ENCODE measurements at places on chromosomes 1 and 21.

- DNase-seq: peak; percentile 53
These were observed 16.6 kb upstream of the RNF19B start for GRCh38 chr1:32981003-32981901.

GRCh38 chr1:228393268-228393701, 13.3 kb downstream of the TRIM11 start:
- no peak for DNase-seq

GRCh38 chr1:211724687-211725196, 49.3 kb upstream of the NEK2 start:
- DNase-seq: no peak

- DNase-seq: no peak
These were observed 56.9 kb upstream of the ATP2B4 start for GRCh38 chr1:203569490-203570318.

DNA sequence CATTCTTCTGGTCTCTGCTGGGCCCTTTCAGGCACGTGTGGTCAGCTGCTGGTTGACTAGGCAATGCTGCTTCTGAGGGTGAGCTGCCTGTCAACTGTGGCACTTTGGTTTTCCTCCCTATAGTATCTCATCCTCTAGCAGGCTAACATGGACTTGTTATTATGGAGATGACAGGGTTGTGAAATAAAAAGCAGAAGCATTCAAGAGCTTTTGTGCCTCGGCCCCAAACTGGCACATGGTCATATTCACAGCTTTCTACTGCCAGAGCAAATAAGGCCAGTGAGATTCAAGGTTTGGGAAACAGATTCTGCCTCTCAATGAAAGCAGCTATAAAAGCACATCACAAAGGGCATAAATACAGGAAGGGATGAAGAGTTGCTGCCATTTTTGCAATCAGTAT, 1.6 kb upstream of the ZNF124 start:
- DNase-seq: no peak

DNA sequence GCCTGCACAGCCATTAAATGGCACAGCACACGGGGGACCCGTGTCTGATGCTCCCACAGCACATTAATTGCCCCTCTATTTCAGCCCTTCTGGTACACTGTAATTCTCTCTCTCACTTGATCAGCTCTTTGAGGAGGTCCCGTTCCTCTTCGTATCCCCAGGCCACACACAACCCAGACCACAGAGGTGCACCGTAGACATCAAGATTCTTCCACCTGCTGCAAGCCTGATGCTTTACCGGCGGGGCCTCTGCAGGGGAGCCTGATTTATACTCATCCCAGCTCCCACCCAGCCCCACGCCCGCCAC, 759 bp downstream of the SMYD3 start:
- DNase-seq: no peak

GRCh38 chr1:156858959-156859522, at the start of gene INSRR:
TSS of gene INSRR (minus strand) at chr1:156859117. CDS start at chr1:156858621, 496 bp downstream.
- DNase-seq: no peak

DNA sequence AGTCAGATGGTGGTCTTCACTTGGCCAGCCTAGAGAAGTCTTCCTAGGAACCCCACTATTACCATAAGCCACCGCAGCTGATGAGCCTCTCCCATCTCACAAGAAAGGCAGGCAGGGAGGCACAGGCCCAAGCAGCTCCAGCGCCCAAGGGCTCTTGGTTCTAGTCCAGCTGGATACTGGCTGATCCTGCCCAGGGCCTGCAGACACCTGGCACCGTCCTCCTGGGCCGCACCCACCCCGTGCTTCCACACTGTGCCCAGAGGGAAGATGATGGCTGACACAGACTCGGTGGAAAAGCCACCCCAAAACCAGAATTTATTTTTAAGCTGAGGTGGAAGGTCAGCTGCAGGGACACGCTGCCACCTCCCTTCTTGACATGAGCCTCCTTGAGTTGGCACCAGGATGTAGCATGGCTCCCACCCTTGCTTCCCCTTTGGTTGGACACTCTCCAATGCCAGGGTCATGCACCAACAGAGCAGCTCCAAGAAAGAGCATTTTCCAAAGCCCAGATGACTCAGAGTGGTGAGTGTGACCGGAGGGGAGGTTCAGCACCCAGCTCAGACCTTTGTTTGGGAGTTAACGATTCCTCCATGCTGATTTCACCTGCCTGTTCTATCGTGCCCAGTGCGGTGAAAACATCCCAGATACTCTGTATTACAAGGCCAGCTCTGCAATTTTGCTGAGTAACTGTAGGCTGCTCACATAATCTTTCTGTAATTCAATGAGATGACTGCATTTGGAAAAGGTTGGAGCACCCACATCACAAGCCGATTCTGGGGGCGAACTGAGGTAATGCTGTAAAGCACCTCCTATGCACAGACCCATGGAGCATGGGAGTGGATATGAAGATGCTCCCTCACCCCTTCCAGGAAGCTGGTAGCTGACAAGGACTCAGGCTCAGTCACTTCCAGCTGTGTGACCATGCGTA, 63.1 kb upstream of the SLC2A1 start:
- DNase-seq: no peak

DNA sequence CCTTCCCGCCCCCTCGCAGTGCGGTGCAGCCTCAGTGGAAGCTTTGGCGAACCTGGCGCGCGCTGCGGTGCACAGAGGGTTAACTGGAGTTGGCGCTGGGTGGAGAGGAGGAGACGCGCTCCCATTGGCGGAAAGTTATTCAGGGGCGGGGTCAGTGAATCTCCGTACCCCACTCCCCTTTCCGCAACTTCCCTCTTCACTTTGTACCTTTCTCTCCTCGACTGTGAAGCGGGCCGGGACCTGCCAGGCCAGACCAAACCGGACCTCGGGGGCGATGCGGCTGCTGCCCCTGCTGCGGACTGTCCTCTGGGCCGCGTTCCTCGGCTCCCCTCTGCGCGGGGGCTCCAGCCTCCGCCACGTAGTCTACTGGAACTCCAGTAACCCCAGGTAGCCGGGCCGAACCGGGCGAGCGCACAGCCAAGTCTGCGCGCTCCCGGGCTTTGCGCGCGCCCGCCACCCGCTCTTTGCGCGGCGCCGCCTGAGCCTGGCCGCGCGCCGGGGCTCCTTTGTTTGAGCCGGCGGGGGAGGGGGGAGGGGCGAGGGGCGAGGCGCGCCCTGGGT, at the start of gene EFNA4:
EFNA4 (plus strand) TSS at position 191 of the 561 bp plus-strand sequence; CDS start at position 275, 84 bp downstream.
- DNase-seq: peak; percentile 93

DNA sequence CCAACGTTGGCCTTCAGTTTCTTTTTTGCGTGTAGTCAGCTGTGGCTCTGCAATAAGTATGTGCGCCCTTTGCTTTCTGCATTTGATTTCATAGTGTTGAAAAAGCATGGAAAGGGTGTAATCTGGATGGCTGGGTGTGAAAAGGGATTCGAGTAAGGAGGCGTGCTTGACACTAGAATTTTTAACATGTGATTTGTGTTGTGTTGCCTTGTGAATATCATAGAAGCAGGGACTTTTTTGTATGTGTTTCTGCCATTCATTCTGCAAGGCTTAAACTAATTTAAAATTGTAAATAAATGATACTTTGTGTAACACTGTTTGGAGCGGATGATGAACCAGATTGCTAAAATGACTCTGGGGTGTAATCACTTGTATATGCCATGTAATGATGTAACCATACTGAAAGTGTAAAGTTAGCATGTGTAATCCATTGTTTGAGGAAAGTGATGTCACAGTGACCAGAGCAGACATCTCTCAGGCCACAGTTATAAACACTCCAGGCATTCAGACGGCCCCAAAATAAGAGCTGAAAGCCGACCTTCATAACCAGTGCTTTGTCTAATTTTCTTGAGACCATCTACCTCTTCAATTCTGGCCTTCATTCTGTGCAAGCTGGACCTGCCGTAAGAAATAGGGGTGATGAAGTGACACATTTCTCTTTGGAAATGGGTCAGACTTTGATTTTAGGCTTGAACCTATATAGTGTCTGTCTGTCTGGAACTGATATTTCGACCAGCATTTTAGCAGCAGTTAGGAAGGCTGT, 618 bp downstream of the SH3BGR start:
- no peak for DNase-seq

GRCh38 chr1:147351140-147351835, 108.8 kb downstream of the CHD1L start:
- peak; percentile 19 for DNase-seq
